ENCODE measurements at places on chromosomes 6 and 20.

DNA sequence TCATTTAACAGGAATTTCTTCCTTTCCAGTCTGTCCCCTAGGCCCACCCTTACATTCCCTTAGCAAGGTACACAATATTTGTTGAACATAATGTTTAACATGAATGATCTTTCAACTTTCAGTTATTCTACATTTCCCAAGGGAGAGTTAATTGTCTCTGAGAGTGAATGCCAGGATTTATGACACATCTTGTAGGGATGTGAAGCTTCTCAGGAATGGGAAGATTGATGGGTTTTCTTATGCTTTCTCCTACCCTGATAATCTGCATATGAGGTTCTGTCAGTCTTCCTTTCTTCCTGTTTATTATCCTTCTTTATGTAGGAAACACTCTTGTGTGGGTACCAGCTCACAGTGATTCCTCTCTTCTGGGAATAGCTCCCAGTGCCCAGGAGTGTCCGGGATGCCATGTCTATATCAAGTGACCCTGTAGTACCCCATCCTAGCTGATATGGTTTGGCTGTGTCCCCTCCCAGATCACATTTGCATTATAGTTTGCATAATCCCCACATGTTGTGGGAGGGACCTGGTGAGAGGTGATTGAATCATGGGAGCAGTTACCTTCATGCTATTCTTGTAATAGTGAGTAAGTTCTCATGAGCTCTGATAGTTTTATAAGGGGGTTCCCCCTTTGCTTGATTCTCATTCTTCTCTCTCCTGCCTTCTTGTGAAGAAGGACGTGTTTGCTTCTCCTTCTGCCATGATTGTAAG is 7.1 kb upstream of the FYN start:
- DNase-seq: peak; percentile 34

- DNase-seq: no peak
These were observed 260.7 kb upstream of the PLCB4 start for GRCh38 chr20:8808202-8808535.

- no peak for DNase-seq
These were observed 508.0 kb downstream of the QKI start for GRCh38 chr6:163922562-163922961.

- DNase-seq: no peak
These were observed 1106.2 kb upstream of the GJE1 start for GRCh38 chr6:141026504-141026903.

- no peak for DNase-seq
These were observed 2.3 kb upstream of the DSN1 start for GRCh38 chr20:36775826-36776225.

DNA sequence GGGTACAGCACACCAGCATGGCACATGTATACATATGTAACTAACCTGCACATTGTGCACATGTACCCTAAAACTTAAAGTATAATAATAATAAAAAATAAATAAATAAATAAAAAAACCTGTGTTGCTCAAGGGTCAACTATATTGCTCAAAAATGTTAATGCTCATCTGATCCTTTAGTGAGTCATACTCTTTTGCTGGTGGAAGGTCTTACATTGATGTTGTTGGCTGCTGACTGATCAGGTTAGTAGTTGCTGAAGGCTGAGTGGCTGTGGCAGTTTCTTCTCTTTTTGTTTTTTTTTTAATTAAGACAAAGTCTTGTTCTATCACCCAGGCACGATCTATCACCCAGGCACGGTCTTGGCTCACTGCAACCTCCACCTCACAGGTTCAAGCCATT is 29.6 kb upstream of the SMIM26 start:
- DNase-seq: no peak

DNA sequence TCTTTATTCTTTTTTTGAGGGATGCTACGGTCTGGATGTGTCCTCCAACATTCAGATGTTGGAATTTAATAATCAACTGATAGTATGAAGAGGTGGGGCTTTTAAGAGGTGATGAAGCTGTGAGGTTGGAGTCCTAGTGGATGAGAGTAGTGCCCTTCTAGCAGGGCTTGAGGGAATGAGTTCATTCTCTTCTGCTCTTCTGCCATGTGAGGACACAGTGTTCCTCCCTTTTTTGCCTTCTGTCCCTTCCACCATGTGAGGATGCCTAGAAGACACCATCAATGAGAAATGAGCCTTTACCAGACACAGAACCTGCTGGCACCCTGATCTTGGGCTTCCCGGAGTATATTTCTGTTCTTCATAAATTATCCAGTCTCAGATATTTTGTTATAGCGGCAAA is 82.1 kb upstream of the MLIP start:
- DNase-seq: no peak

GRCh38 chr6:139265512-139266190 is 26.1 kb downstream of the TXLNB start:
- no peak for DNase-seq

DNA sequence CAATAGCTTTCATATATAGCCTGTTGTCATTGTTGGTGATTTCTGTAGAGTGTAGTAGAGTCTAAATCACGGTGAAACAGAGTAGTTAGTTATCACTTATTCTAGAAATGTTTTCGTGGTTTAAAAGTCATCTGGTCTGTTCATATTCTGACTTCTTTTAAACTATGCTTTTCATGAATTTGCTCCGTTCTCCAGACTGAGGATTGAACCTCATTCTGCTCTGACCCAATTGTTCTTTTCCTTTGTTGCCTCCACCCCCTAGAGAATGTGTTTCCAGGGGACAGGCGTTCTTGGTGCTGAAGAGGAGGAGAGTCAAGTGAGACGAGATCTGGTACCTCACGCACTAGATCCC is 748 bp upstream of the ZNF292 start:
- DNase-seq: no peak

GRCh38 chr6:39247667-39248194 is 18.5 kb upstream of the KCNK5 start:
- no peak for DNase-seq

DNA sequence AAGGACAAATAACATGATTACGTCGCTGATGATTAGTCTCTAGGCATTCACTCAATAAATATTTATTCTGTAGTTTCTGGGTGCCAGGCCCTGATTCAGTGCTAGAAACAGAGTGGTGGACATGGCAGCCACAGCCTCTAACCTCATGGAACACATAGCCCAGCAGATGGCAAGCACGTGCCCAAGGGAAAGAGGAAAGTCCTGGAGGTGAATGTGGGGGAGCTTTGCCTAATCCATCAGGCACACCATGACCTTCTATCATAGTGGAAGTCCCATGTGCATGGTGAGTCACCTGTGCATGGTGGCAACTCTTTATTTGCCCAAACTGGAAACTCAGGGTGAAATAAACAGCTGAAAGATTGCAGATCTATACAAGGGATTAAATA is 143.0 kb upstream of the TNFAIP3 start:
- DNase-seq: no peak

DNA sequence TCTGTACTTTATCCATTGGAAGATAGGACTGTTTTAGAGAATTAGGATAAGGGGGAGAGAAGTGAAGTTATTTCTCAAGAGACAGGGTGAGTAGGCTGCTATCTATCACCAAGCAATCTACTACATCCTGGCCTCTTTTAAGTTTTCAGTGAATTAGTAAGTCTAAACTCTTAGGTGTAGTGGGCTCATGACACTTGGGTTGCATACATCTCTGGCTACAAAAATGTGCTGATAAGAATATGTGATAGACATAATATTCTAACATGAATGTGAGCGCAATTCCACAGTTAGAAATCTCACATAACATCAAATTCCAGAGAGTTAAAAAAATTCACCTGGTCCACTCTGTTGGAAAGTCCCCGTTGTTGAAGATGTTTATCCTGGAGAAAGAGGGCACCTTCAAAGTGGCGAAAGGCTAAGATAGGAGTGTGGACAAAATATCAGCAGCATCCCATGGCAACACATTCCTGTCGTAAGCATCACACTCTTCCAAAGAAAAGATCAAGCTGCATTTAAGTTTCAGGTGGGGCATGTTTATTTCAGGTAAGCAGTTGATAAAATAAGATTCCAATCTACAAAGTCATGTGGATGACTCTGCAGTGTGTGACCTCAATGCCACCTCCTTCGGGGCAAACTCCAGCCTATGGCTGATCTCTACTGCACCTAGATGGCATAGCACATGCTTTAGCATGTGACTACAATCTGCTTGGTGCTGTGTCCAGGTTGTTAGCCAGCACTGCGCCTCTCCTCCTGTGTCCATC is 111.7 kb upstream of the NEDD9 start:
- DNase-seq: no peak

DNA sequence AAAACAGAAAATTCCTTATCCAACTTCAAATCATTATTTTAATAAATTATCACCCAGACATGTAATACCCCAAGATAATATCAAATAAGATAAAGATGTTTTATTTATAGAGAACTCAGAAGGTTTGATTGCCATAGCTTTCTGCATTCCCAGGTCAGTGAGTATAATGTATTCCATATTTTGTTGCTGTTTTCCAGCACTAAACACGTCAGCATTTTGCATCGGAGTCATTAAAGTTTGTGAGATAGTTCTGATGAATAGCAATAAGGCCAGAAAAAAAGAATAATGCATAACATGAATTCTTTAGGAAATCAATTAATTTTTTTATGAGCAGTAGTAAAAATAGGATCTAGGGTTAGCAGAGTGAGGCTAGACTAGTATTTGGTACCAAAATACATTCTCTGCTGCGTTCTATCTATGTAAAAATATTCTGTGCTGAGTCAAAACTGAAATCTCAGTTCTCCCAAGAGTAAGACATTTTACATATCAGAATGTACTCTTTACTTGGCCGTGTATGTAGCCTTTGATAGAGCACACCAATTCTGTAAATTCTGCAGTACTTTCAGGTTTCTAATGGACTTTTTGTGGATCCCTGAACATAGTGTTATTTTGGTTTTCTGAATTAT is 269.9 kb upstream of the AGPAT4 start:
- DNase-seq: no peak

DNA sequence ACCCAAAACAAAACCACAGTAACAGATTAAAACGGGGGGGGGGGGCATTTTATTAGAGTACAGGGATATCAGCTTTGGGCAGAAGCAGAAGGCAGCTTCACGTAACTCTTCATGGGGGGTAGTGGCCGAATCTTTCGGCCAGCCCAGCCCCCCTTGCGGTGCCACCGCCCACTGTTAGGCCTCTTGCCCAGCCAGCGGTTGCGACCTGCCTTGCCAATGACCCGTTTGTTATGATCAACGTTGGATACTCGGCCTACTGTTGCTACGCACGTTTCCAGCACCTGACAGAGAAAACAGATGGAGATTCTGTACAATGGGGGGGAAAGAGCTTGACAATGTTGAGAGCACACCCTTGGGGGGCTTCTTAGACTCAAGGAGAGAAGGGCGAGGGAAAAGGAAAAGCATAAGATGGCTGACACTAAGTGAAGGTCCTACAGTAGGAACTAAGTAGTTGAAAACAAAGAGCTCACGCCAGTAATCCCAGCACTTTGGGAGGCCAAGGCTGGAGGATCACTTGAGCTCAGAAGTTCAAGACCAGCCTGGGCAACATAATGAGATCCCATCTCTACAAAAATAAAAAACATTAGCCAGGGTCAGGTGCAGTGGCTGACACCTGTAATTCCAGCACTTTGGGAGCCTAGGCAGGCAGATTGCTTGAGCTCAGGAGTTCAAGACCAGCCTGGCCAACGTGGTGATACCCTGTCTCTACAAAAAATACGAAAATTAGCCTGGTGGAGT is 724 bp upstream of the CUL7 start:
- no peak for DNase-seq

DNA sequence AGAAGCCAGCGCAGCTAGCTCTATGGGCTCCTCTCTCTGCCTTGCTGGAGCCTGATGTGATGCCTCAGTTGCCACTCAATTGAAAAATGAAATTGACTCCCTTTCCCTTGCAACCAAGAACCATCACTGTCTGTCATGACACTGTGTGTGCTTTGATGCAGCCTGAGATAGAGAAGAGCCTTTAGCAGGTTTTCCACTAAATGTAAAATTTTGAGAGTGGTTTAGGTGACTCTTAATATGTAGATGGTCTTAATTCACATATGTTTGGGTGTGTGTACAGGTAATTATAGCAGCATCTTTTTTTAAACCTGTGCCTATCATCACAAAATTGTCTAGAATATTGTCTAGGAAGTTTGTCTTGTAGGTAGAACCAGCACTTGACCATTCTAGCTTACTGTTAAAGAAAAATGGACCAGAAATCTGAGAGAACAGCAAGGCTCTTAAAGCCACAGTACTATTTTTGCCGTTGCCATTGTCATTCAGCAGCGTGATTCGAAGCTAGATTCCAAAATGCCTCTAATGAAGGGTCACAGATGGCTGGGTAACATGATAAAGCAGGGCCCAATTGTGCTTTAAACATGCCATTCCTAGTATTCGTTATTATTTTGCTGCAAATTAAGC is 1.3 kb downstream of the ARFGEF3 start:
- DNase-seq: no peak

GRCh38 chr6:161439093-161439492 is 165.2 kb upstream of the AGPAT4 start:
- DNase-seq: peak; percentile 93

DNA sequence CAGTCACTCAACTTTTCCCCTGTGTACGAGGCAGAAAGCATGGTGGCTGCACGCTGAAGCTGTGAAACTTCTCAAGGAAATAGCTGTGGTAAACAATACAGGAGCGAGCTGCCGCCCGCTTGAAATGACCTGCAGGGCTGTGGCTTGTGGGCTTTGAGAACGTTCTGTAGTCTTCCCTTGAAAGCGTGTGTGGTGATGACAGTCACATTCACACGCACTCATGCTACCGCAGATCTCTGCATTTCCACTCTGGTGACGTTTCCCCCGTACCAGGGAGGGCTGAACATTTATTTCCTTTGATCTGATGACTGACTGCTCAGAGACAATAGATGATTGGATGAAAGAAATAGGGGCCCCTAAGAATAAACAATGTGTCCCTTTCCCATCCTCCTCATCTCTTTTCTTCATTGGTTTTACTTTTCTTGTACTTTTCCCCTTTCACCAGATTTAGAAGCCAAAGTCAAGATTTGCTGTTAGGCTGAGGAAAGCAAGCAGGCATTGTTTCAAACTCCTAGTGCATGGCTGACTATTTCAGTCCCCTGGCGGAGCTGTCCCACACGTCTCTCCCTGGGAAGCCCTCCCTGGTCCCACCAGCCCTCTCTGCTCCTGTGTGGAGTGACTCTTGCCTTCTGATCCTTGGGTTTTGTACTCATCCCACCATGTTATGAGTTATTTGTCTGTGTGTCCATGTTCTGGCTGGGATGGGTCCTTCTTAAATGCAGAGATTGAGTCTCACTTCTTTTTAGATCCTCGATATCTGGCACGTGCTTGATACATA is 3.9 kb downstream of the SYTL3 start:
- DNase-seq: no peak

- DNase-seq: no peak
These were observed 315.7 kb upstream of the NT5E start for GRCh38 chr6:85134172-85134571.

Measured in skeletal muscle cell (primary cell).